ENCODE measurements at places on chromosomes 16 and 17.

DNA sequence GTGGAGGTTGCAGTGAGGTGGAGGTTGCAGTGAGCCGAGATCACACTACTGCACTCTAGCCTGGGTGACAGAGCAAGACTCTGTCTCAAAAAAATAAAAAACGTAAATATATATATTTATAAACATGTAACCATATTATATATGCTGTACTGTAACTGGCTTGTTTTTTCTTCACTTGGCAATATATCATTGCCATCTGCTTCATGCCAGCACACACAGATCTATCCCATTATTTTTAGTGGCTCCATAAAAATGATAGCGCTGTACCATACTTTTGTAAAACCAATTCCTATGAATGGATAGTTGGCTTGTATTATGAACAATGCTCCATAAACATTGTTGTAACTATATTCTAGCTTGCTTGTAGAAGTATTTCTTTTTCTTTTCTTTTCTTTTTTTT is 49.5 kb downstream of the GPRC5B start:
- DNase-seq: no peak

GRCh38 chr17:39212841-39213480 is 12.8 kb downstream of the STAC2 start:
- no peak for DNase-seq

DNA sequence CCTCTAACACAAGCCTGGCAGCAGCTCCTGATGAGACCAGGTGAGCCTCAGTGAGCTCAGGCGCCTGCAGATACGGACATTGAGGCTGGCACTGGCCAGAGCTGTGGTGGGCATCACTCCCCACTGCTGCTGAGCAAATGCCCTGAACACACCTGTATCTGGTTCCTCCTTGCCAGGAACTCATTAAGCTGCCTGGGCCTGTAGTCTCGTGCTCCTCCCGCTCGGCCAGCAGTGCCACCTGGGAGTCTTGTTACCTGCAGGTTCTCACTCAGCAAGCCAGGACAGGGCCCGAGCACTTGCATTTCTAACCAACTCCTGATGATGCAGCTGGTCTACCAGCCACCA is 13.3 kb downstream of the EIF4A3 start:
- DNase-seq: no peak

GRCh38 chr17:13557077-13557476 is 44.7 kb downstream of the HS3ST3A1 start:
- no peak for DNase-seq

- no peak for DNase-seq
Observed at GRCh38 chr17:11461993-11462548, 136.2 kb upstream of the DNAH9 start.

Measured in dermis blood vessel endothelial cell (primary cell).